ENCODE measurements at places on chromosomes 4 and X. TPM values are rescaled to one million over a fixed set of nuclear protein-coding genes. Genes with fewer than 3 reads are reported as not detected.

DNA sequence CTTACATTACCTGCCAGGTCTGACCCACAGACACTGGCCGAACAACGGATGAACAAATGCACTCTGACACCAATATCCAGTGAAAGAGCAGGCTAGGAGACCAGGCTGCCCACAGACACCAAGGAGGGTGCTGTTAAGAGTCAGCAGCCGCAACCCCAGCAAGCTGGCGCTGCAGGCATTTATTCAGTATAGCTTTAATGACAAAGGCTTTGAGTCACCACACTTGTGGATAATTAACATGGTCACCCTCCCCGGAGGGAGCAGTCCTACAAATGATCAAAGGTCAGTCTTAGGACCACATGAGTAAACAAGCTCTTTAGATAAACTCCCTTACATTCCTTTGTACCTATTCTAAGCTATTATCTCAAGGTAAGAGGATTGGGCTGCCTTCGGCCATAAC is 368.5 kb upstream of the GRID2 start:
- no peak for DNase-seq

GRCh38 chrX:2185341-2186082 is 315.3 kb downstream of the DHRSX start:
- DNase-seq: no peak

- DNase-seq: peak; percentile 71
Measured at GRCh38 chrX:101265869-101266428, 25.2 kb downstream of the TAF7L start.

DNA sequence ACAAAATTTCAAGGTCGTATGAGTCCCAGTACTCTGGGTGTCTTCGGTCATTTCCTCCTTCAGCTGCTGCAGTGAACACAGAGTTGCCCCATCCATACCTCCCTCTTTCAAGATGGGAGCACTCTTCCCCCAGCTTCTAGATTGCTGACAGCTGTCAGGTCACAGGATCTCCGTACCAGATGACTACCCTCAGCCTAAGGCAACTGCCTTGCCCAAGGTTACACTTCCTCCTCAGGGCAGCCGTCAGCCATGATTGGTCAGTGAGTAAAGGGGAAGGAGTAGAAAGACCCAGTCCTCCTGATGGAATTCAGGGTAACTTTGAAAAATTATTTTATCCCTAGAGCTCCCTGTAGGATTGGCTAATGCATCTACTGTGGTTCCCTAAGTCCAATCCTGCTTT is 81.6 kb downstream of the NAF1 start:
- DNase-seq: no peak

DNA sequence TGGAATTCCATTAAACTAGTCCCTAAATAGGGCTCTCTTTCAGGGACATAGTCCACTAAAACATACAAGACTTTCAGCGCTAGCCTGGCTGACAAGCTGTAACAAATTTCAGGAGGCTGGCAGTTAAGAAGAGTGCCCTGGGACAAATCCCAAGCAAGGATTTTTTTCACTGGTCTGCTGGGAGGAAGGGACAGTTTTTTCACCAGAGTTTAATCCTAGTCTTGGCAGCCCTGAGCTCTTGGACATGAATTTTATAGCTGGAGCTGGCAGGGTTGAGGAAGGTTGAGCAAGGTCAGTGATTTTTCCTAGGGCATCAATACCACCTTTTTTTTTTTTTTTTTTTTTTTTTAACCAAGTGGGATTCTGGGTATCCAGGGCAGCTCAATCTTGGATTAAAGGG is 184.4 kb downstream of the SH2D1A start:
- no peak for DNase-seq

DNA sequence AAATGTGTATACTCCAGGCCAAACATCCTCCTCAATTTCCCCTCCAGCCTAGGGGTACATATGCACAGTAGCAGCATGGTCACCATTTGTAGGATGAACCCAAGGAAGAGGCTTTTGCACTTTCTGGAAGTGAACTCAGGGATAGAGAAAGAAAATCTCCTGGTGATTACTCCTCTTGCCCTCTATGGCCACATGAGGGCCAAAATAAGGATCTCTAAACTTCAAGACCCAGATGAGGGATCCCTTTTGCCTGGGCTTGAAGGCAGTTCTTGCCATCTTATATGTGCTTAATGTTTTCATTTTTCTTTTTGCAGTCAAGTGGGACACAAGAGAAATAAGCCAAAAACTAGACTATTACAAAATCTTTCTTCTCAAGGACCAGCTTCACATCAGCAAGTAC is 29.5 kb upstream of the MUC7 start:
- no peak for DNase-seq

- DNase-seq: no peak
Measured at GRCh38 chr4:94517492-94517891, 65.8 kb downstream of the PDLIM5 start.

Gene ADH1B
- total RNA-seq: not detected

Gene ARSH
- total RNA-seq: not detected

Gene RGN
- total RNA-seq: 0.42 TPM

Gene ARR3
- total RNA-seq: not detected

Gene GIMD1
- not detected for total RNA-seq

Gene VCX
- total RNA-seq: not detected

Gene DKK2
- not detected for total RNA-seq

Gene TLR7
- total RNA-seq: not detected

Gene ATP2B3
- under 0.01 TPM for total RNA-seq

All from dermis blood vessel endothelial cell (primary cell).